ENCODE measurements at places on chromosomes 5 and 9.

GRCh38 chr5:39273314-39273954 is 54.1 kb upstream of the FYB1 start:
- DNase-seq = no peak

GRCh38 chr9:37127018-37127417 is 6.6 kb downstream of the ZCCHC7 start:
- no peak for DNase-seq

- DNase-seq = peak; percentile 88
Measured at GRCh38 chr5:66653325-66653724, 57.1 kb downstream of the MAST4 start.

DNA sequence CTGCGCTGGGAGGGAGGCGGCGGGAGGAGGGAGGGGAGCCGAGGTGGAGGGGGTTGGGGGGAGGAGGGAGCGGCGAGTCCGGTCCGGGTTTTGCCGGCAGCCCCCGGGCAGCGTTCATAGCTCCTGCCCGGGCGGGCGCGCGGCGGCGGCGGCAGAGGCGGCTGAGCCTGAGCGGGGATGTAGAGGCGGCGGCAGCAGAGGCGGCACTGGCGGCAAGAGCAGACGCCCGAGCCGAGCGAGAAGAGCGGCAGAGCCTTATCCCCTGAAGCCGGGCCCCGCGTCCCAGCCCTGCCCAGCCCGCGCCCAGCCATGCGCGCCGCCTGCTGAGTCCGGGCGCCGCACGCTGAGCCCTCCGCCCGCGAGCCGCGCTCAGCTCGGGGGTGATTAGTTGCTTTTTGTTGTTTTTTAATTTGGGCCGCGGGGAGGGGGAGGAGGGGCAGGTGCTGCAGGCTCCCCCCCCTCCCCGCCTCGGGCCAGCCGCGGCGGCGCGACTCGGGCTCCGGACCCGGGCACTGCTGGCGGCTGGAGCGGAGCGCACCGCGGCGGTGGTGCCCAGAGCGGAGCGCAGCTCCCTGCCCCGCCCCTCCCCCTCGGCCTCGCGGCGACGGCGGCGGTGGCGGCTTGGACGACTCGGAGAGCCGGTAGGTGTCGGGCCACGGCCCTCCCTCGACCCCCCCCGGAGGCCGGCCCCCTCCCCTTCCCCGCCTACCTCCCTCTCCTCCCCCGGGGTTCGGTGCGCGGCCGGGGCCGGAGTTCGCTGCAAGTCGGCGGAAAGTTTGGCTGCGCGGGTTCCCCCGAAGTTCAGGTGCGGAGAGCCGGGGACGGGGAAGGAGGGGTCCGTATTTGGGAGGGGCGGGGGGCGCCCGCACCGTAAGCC is at the start of gene CXXC5:
Gene CXXC5, plus strand, starts transcription at position 145 of the 877 bp plus-strand sequence. CDS start 32,175 bp downstream, outside the sequence.
- no peak for DNase-seq

DNA sequence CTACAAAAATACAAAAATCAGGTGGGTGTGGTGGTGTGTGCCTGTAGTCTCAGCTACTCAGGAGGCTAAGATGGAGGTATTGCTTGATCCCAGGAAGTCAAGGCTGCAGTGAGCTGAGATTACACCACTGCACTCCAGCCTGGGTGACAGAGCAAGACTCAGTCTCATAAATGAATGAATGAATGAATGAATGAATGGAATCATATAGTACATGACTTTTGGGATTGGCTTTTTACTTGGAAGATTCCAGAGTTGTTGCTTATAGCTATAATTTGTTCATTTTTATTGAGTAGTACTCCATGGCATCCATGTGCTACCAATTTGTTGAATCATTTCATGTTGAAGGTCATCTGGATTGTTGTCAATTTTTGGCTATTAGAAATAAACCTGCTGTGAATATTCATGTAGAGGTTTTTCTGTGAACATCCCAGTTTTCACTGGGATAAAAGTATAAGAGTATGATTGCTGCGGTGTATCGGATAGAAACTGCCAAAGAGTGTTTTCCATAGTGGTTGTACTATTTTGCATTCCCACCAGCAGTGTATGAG is 19.9 kb downstream of the ERBIN start:
- no peak for DNase-seq

DNA sequence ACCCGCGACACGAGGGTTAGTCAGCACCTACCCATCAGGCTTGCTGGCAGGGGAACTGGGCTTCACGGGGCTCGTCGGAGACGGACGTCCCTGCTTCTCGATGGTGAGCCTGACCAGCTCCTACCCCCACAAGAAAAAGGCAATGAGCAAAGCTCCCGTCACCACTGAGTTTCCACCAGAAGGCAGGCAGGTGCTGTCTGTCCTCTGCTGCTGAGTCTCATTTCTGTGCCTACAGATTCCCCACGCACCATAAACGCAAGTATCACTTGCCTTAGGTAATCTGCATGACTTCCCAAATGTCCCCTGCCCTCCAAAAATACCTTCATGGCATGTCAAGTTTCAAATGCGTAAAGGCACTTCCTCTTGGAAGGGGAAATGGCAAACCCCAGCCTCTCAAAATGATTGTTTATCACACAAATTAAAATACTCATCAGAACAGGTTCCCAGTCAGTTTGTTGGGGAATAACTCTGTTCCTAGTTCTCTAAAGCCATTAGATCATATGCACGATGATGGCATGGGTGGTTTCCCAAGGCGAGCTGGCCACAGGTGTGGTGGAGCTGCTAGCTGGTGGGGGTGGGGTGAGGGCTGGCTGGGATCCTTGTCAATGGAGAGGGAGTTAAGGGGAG is 85.0 kb downstream of the PRRT1B start:
- no peak for DNase-seq

- no peak for DNase-seq
Measured at GRCh38 chr9:116064970-116065369, 88.6 kb upstream of the PAPPA start.

- DNase-seq = no peak
Measured at GRCh38 chr9:2576631-2577030, 45.0 kb upstream of the VLDLR start.

GRCh38 chr5:58346041-58346440 is 113.8 kb downstream of the PLK2 start:
- DNase-seq = no peak

Data from HS-5 (cell line).